ENCODE measurements at places on chromosomes 6 and 20. TPM values are rescaled to one million over a fixed set of nuclear protein-coding genes. Genes with fewer than 3 reads are reported as not detected.

DNA sequence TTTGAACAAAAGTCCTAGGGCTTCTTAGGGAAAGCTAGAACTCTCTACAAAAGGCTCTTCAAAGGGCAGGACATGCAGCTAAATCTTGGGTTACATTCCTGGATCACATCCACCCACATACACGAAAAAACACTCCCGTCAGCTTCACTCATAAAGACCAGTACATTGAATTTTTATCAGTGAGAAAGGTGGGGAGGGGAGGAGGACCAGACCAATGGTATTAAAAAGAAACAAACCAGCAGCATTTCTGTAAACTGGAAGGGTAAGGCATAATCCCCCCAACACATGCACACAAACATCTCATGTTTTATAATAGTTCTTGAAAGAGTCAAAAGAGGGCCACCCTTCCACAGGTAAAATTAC lies 31.6 kb downstream of the MYLK4 start:
- peaks cover 8% of the 10 kb centered on the region for H3K27me3 ChIP-seq
- H3K4me1 ChIP-seq = no peaks in the 10 kb centered on the region
- DNase-seq = no peak
- no peak overlapping the region for H3K27ac ChIP-seq
- H3K36me3 ChIP-seq = no peaks in the 10 kb centered on the region
- H3K4me3 ChIP-seq = no peak overlapping the region

- no peak for DNase-seq
- H3K4me1 ChIP-seq = peaks cover 43% of the 10 kb centered on the region
- H3K4me3 ChIP-seq = peak overlapping the region; percentile 86
- peaks cover 23% of the 10 kb centered on the region for H3K36me3 ChIP-seq
- peak overlapping the region; percentile 92 for H3K27ac ChIP-seq
Measured at GRCh38 chr6:159691133-159691962, 1.7 kb downstream of the SOD2 start.

DNA sequence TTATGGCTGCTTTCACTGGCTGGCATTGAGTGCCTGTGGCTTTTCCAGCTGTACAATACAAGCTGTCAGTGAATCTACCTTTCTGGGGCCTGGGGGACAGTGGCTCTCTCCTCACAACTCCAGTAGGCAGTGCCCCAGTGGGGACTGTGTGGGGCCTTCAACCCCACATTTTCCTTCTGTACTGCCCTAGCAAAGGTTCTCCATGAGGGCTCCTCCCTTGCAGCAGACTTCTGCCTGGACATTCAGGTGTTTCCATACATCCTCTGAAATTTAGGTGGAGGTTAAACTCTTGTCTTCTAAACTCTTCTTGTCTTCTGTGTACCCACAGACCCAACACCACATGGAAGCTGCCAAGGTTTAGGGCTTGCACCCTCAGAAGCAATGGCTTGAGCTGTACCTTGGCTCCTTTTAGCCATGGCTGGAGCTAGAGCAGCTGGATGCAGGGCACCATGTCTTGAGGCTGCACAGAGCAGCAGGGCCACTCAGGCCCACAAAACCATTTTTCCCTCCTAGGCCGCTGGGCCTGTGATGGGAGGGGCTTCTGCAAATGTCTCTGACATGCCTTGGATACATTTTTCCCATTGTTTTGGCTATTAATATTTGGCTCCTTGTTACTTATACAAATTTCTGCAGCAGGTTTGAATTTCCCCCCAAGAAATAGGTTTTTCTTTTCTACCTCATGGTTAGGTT lies 9.6 kb downstream of the PEX7 start:
- H3K4me3 ChIP-seq = no peak overlapping the region
- H3K36me3 ChIP-seq = peaks cover 61% of the 10 kb centered on the region
- no peaks in the 10 kb centered on the region for H3K27me3 ChIP-seq
- H3K27ac ChIP-seq = no peak overlapping the region
- DNase-seq = no peak
- peaks cover 2% of the 10 kb centered on the region for H3K4me1 ChIP-seq

CST4 gene
- total RNA-seq = not detected

RAMACL gene
- total RNA-seq = 0.14 TPM

DNA sequence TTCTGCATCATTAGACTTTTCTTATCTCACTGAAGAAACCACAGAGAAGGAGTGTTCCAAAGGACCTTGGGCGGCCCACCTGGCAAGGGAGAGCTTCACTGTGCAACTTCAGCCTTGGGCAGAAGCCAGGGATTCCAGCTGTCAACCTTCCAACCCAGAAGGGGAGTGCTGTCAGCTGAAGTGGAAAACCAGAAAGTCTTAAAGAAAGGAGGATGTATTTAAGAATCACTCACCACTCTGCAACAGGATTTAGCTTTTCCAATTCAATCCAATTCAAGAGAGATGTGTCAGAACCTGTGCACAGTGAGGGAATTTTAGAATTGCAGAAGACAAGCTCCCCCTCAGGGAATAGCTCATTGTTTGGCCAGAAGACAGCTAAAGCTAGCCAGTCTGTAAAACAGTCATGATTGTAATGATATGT lies 553.7 kb downstream of the CD83 start:
- H3K4me3 ChIP-seq = no peak overlapping the region
- no peak for DNase-seq
- H3K4me1 ChIP-seq = peaks cover 22% of the 10 kb centered on the region
- H3K36me3 ChIP-seq = no peaks in the 10 kb centered on the region
- peaks cover 20% of the 10 kb centered on the region for H3K27me3 ChIP-seq

DNA sequence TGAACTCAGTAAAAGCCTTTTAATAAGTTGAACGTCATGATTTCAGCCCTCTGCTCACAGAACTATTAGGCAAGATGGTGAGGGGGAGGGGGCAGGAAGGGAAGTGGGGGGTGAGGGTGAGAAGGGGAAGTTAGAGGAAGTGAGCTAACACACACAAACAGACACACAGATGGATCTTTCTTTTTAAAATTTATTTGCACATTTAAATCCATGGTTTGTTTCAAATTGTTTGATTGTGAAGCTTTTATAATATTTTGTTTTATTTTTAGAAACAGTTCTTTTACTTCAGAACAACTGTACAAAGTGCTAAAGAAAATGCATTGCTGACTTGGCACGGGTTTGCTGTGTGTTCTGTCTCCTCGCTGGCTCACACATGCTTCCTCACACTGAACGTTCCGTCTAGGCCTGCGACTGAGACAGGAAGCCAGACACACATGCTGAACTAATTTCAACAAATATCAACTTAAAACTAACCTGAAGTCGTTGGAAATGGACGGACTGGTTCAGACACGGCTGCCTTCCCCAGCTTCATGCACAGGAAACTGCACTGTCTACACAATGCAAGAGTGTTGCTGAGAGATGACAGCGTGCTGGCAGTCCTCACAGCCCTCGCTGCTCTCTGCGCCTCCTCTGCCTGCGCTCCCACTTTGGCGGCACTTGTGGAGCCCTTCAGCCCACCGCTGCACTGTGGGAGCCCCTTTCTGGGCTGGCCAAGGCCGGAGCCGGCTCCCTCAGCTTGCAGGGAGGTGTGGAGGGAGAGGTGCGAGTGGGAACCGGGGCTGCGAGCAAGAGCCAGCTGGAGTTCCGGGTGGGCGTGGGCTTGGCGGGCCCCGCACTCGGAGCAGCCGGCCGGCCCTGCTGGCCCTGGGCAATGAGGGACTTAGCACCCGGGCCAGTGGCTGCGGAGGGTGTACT lies 8.1 kb upstream of the ZBP1 start:
- H3K4me3 ChIP-seq = peak overlapping the region; percentile 66
- peak; percentile 76 for DNase-seq
- H3K4me1 ChIP-seq = peaks cover 47% of the 10 kb centered on the region
- H3K27me3 ChIP-seq = peaks cover 28% of the 10 kb centered on the region
- peak overlapping the region; percentile 99 for H3K27ac ChIP-seq

GRCh38 chr20:61664556-61665320 lies 400.9 kb downstream of the TAF4 start:
- H3K4me1 ChIP-seq = no peaks in the 10 kb centered on the region
- H3K36me3 ChIP-seq = no peaks in the 10 kb centered on the region
- no peaks in the 10 kb centered on the region for H3K27me3 ChIP-seq
- no peak for DNase-seq
- no peak overlapping the region for H3K4me3 ChIP-seq

LGSN gene
- total RNA-seq = 0.18 TPM

ZNF341 gene
- total RNA-seq = 7.4 TPM
